ENCODE measurements at places on chromosomes 4 and X. TPM values are rescaled to one million over a fixed set of nuclear protein-coding genes. Genes with fewer than 3 reads are reported as not detected.

DNA sequence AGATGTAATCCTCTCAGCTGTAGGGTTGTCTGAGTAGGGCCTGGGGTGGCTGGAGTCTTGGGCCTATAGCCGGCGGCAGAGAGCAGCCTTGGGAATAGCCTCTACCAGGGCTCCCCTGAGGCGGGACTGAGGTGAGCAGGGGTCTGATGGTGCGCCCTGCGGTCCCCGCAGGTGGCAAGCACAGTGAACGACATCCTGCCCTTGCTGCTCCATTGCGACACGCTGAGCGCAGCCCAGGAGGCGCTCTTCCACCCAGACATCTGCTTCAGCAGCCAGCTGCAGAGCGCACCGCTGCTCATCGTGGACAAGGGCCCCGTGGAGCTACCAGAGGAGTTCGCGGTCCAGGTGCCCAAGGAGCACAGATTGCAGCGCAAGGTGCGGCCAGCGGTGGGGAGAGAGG is 317.0 kb downstream of the ADGRL3 start:
- DNase-seq: no peak

GRCh38 chrX:110046001-110046400 is 43.1 kb downstream of the TMEM164 start:
- no peak for DNase-seq

- no peak for DNase-seq
Measured at GRCh38 chrX:49704691-49705404, 9.1 kb upstream of the PAGE1 start.

DNA sequence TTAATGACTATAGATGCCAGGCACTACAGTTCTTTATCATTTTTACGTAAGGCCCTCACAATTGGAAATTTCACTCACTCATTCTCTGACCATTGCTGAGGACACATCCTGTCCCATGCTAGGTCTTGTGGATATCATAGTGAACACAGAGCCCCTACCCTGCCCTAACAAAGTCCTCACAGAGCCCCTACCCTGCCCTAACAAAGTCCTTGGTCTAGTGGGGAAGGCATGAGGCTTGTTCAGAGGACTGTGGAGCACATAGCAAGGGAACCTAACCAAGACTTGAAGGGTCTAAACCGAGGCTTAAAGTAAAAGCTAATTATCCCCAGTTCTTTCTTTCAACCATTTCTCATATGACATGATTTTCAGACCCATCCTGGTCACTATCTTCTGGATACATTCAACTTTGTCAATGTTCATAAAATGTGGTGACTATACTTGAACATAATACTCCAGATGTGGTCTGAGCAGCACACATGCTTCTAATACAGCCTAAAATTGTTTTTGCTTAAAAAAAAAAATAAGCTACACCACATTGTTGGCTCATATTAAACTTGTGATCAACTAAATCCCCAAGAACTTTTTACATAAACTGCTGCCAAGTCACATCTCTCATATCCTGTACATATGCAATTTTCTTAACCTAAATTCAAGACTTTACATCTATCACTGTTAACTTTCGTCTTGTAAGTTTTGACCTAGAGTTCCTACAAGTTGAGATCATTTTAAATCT is 77.0 kb downstream of the GPC3 start:
- no peak for DNase-seq

DNA sequence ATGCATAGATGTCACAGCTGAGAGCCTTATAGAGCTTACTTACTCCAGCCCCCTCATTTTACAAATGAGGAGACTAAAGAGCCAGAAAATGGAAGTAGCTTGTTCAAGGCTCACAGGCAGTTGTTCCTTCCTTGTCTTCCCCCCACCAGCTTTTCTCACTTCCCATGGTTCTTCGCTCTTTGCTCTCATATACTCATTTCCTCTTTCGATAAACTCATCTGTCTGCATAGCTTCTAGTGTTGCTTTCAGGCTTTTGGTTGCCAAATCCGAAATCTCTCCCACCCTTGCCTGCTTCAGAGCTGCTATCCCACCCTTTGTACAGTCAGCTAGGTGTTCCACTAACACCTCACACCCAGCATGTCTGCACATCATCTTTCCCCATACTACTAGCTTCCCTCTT is 25.0 kb upstream of the GJB1 start:
- no peak for DNase-seq

DNA sequence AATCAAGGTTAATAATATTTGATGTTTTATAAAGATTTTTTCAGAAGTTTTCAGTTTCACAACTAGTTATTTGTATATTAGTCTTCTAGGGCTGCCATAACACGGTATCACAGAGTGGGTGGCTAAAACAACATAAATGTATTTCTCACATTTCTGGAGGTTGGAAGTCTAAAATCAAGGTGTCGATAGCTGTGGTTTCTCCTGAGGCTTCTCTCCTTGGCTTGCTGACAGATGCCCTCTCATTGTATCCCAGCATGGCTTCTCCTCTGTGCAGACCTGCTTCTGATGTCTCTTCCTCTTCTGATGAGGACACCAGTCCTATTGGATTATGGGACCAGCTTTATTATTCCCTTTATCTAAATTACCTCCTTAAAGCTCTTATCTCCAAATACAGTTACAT is 1456.6 kb downstream of the STIM2 start:
- no peak for DNase-seq

DNA sequence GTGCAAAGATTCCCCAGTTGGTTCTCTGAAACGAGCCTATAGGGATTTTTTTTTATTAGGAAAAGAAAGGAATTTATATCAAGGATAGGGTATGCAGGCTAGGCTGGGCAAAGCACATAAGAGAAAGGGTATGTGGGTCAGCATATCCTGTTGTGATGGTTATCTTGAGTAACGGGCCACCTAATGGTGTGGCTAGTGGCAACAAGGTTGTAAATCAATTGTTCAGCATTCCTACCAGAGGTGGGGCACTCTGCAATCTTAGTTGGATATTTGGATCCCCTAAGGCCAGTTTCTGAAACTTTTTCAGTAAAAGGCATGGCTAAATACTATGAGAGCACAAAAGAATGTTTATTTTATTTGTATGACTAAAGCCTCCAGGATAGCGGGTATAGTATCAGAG is 42.7 kb downstream of the DCAF12L1 start:
- no peak for DNase-seq

- no peak for DNase-seq
Measured at GRCh38 chr4:83067058-83067639, 32.2 kb downstream of the COPS4 start.

DNA sequence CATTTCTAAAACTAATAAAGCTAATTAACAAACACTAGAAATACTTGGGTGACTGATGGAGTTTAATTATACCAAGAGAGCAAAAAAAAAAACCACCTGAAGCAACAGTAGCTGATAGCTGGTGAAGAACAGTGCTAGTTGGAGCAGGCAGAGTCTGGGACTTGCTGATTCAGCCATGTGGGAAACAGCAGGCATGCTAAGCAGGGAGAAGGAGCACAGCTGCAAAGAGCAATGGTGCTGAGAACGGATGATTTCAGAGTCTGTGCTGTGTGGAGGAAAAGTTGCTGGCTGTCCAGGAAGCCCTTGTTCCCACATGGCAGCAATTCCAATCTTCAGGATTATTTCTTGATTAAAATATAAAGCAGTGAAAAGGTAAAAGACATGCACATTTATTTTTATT is 68.8 kb downstream of the NPY1R start:
- DNase-seq: no peak

GRCh38 chr4:102593147-102593546 is 92.0 kb downstream of the NFKB1 start:
- no peak for DNase-seq

- DNase-seq: no peak
Measured at GRCh38 chr4:147854154-147854553, 122.3 kb downstream of the ARHGAP10 start.

DNA sequence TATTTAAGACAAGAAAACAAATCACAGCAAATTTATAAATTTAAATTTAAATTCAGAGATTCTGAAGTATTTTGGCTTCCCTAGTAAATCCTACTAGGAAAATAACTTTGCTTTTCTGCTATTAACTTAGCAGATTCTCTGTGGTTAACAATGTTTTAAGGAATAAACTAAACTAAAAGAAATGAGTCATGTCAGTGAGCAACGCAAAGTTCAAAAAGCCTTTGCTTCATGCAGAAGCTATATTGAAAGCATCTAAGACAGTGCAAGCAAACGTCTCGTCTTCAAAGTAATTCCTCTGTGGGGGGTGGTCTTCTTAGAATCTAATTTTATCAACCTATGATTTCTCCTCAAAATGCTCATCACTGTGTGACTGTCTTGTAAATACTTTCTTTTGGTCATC is 30.1 kb downstream of the GABRB1 start:
- DNase-seq: no peak

- DNase-seq: peak; percentile 58
Measured at GRCh38 chr4:48127231-48127630, 6.8 kb downstream of the TXK start.

DNA sequence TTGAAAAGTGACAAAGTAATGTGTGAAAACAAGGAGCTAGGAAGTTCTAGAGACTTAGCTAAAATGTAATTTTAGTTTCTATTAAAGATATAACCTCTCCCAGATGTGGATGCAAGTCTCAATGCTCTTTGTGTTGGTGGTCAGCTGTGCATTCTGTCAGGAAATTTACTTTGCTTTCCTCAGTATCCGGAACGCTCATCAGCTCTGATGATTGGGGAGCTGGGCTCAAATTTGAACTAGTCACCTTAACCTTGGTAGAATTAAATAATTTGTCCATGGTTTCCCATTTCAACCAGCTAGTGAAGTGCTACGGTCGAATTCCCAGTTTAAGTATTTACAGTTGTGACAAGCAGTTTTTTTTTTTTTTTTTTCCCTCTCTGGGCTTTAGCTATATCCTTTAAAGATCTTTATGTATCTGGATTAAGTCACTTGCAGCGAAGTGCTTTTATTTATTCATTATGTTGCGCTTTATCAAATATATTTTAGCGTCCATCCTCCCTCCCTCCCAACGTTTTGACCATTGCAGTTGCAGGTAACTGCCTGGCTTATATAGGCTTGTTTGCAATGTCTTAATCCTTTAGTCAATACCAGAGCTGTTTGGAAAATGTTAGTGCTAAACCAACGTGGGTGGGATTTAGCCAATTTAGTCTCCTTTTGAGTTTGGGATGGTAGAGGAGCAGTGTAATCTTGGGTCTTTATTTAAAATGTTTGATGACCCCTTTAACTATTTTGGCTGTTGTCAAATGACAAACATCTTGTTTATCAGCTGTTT is 2.1 kb downstream of the OGT start:
- no peak for DNase-seq

- DNase-seq: no peak
Measured at GRCh38 chr4:110278127-110278526, 79.7 kb upstream of the ELOVL6 start.

GRCh38 chr4:26132858-26133257 is 188.0 kb upstream of the RBPJ start:
- no peak for DNase-seq

- no peak for DNase-seq
Measured at GRCh38 chrX:122579526-122579925, 604.6 kb upstream of the GRIA3 start.

GRCh38 chrX:37905436-37906147 is 58.2 kb upstream of the DYNLT3 start:
- no peak for DNase-seq

POU4F2 gene
- not detected for total RNA-seq

USO1 gene
- total RNA-seq: 97.2 TPM

TXLNG gene
- 17.9 TPM for total RNA-seq

FOXP3 gene
- total RNA-seq: not detected

IL3RA gene
- total RNA-seq: 4.5 TPM

RRH gene
- total RNA-seq: 1.6 TPM

NEIL3 gene
- total RNA-seq: not detected

CCDC158 gene
- total RNA-seq: 2.0 TPM

GAGE12H gene
- not detected for total RNA-seq

PLXNB3 gene
- total RNA-seq: 2.0 TPM

ADH7 gene
- not detected for total RNA-seq
